ENCODE measurements at places on chromosomes 6 and 20.
A peak's percentile ranks its signal among the peaks of the same experiment; 100 is the strongest.

DNA sequence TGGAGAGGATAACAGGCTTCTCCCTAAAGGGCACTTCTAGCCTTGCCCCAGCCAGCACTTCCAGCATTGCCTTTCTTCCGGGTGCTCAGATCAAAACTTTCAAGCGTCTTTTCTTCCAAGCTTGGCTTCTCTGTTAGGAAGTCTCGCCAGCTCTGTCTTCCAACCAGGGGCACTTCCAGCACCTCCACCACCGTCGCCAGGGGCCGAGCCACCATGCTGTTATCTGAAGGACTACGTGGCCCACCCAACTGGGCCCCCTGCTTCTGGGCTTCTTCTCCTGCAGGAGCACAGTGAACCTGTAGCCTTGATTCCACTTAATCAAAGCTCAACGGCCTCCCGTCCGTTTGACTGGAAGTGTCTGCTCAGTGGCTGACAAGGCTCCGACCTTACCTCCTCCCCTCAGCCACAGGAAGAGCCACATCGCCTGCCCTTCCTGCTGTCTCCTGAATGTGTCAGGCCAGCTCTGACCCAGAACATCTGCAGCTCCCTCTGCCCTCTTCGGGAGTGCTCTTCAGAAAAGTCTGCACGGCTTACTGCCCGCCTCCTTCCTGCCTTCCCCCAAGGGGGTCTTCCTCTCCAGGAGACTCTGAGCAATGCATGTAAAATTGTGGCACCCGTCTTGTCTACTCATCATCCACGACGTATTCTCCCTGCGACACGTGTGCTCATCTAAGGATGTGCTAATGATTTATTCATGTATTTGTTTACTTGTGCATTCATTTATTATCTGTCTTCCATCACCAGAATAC lies 527.0 kb downstream of the CDH26 start:
- no peak for DNase-seq

DNA sequence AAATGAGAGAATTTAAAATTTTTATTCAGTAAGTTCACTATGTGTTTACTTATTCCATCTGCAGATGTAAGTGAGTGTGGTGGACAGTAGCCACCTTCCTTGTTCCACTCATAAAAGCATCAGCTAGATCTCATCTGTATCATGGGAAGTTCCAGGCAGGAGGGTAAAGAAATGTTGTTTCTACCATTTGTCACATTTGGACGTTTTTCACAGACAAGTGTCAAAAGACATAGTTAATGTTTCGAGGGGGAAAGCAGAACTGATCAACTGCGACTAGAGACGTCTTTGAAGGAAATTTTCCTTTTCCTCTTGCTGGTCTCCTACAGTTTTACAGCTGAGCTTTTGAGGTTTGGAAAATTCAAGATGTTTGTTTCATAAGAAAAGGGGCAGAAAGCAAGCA lies 55.9 kb upstream of the ISM1 start:
- no peak for DNase-seq

- DNase-seq = no peak
Measured at GRCh38 chr6:17672064-17672718, 34.5 kb downstream of the NUP153 start.

- DNase-seq = no peak
Measured at GRCh38 chr20:25018841-25019240, 26.3 kb upstream of the APMAP start.

DNA sequence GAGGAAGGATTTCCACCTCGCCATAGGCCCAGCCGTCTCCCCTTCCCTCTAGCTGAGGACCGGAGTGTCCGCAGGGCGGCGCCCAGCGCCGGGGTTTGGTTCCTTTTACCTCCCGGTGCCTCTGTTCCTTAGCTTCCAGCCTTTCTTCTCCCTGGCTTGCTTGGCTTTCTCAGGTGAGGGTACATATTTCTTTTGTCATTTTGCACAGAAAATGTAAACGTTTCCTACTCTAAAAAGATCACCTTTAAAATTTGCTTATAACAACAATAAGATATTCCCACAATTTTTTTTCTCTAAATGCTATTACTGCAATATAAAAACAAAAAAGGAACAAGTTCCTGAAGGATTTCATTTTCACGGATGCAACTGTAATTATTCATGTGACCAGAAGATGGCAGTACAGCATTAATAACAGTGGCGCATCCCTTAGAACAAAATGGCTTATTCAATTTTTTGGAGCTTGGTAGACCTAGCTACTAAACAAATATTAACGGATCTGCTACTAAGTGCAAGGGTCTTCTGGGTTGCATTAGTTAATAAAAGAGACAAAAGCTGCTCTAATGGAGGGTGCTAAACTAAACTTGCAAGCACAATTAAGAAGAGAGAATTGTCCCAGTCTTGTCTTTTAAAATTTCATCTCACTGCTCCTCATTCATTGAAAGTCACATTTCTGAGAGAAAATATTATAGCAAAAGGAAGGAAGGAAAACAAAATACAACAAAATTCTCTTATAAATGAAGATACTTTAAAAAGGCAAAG lies 172.9 kb downstream of the ADGRG6 start:
- peak; percentile 77 for DNase-seq

GRCh38 chr20:11027224-11027623 lies 353.4 kb upstream of the JAG1 start:
- DNase-seq = no peak

DNA sequence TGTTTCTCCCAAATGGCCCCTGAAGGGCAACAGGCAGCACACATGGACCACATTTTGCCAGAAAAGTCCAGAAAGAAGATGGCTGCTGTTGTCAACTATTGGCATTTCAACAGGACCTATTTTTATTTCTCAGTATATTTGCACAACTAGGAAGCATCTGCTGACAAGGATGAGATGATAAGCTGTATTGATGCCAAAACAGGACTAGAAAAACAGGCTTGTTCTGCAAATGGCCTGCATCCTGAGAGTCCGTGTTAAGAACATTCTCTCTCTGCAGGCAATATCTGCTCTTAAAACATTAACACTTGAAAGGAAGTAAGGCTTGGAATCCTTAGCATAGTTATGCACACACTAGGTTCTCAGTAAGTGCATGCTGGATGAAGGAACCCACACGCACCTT lies 283.7 kb downstream of the ESR1 start:
- DNase-seq = no peak

DNA sequence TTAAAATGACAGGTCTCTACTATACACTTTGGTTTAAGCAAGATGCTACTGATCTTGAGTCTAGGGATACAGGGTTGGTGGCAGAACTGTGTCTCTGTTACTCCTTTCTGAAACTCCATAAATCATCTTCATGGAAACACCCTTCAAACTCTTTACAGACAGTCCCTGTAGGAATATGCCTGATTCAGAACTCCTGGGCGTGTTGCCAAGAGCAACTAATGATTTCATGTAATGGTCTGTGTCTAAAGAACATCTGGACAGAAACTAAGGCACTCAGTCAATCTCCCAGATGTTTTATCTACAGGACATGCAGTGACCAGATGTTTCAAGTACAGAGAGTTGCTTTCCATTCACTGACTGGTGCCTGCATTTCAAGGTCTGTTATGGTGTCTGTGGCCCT lies 464.4 kb upstream of the CHD6 start:
- DNase-seq = no peak

DNA sequence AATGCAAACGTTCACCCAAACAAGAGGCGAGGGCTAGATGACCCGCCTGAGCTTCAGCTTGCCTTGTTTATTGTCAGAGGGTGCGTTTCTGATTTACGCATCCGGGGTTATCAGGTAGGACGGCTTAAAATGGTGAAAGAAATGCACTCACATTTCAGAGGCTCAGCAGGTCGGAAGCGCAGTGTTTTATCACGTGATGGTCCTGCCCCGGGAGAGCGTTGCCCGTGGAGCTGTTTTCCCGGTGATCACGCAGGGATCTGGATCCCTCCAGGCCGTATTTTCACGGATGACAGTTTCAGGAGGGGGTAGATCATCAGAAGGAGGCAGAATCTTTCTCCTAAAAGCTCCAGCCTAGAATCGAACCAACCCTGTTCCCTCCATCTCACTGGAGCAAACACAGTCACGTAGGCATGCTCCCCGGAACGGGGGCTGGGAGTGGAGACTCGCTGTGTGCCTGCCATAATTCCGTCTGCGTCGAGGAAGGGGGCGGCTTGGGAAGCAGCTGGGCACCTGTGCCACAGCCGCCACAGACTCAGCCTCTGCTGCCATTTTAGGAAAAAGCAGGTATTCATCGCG lies 121.7 kb downstream of the SMOC2 start:
- DNase-seq = no peak

GRCh38 chr6:115934145-115934544 lies 126.5 kb downstream of the FRK start:
- no peak for DNase-seq

- no peak for DNase-seq
Measured at GRCh38 chr20:62320581-62321354, 18.0 kb downstream of the ADRM1 start.

DNA sequence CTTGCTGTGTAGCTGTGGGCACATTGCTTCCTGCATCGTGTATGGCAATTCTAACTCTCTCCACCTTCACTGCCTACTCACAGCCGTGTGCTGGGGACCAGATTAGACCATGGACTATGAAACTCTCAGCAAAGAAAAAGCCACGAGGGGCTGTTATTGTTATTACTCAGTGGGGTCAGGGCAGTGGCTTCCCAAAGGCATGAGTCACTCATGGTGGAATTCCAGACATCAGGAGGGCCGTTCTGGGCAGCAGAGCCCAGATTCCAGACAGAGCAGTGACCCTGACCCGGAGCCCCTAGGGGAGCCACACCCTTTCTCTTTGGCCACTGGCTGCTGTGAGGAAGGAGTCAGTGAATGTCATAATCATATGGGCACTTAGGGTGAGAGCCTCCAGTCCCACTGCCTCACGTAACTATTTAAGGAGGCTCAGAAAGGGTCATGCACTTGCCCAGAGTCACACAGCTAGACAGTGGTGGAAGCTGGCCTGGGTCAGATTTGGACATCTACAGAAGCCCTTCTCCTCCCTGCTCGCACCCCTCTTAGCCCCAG lies 22.2 kb upstream of the CCN5 start:
- peak; percentile 99 for DNase-seq

- no peak for DNase-seq
Measured at GRCh38 chr20:58926802-58927489, 54.1 kb upstream of the NELFCD start.

DNA sequence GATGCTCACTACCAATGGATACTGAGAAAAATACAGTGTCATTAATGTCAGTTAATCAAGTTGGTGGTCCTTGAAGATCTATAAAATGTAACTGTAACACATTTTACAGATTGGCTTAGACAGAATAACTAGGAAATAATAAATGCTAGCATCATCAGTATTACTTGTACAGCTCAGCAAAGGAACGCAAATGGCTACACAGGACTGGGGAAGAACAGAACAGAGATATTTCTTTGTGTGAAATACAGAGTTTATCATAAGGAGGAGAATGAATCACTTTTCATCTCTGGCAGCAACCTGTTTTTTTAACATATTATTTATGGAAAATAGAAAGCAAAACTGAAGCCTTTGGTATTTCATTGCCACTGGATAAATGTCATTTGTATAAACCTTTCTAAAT lies 8.2 kb upstream of the QKI start:
- DNase-seq = no peak

GRCh38 chr6:43465948-43466347 lies 10.6 kb upstream of the DLK2 start:
- no peak for DNase-seq

GRCh38 chr6:14867802-14868201 lies 378.1 kb upstream of the JARID2 start:
- no peak for DNase-seq

- no peak for DNase-seq
Measured at GRCh38 chr6:33431880-33432541, 12.1 kb downstream of the SYNGAP1 start.

GRCh38 chr6:69917834-69918233 lies 51.5 kb downstream of the COL19A1 start:
- DNase-seq = peak; percentile 44

DNA sequence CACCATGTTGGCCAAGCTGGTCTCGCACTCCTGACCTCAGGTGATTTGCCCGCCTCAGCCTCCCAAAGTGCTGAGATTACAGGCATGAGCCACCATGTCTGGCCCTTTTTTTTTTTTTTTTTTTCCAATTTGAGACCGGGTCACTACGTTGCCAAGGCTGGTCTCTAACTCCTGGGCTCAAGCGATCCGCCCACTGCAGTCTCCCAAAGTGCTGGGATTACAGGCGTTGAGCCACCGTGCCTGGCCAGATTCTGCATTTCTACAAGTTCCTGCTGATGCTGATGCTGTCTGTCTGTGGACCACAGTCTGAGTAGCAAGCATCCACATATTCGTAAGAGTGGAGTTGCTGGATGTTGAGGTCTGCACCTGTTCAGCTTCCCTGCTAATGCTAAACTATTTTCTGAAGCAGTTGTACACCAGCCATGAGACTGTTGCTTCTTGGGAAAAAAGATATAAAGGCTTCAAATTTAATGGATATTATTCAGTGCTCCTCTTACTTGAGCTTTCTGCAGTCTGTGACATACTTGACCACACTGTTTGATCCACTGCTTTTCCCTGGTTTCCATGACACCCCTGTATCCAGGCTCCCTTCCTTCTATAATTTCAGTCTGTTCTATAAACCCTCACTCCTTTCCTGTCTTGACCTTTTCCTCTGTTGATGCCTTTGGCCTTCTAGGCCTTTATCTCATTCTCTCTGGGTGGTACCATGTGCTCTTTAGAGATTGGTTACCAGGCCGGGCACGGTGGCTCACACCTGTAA lies 10.1 kb upstream of the ZBTB12 start:
- DNase-seq = no peak

GRCh38 chr20:2879146-2879545 lies 5.9 kb downstream of the PTPRA start:
- peak; percentile 82 for DNase-seq

DNA sequence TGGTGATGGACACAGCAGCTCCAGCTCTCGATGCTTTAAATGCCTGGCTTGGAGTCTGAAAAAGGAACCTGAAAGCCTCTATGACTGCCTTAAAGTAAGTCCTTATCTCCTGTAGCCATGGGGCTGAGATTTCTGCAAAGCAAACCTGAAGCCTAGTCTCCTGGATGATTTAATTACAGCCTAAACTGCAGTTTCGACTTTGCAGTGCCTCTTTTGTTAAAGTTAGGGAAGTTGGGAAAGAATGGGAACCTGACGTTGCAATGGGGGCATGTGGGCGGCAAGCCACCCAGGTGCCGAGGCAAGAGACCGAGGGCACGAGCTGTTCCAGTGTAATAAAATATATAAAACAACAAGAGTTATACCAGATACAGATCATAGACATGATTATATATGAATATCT lies 11.7 kb upstream of the TCFL5 start:
- no peak for DNase-seq

GRCh38 chr20:51233345-51233744 lies 210.4 kb upstream of the KCNG1 start:
- DNase-seq = no peak
